Mesenchymal stem cell (in vitro differentiated cells and primary cell): ENCODE measurements at places on chromosomes 2 and 18.

- no peak overlapping the region for H3K27ac ChIP-seq
- peaks cover 3% of the 10 kb centered on the region for H3K36me3 ChIP-seq
- H3K4me3 ChIP-seq, result no peak overlapping the region
- peaks cover 7% of the 10 kb centered on the region for H3K4me1 ChIP-seq
Measured at GRCh38 chr18:23887035-23887434, 127.5 kb upstream of the TTC39C start.

GRCh38 chr2:45177870-45178269 lies 168.6 kb upstream of the SIX2 start:
- H3K4me3 ChIP-seq, result no peak overlapping the region

DNA sequence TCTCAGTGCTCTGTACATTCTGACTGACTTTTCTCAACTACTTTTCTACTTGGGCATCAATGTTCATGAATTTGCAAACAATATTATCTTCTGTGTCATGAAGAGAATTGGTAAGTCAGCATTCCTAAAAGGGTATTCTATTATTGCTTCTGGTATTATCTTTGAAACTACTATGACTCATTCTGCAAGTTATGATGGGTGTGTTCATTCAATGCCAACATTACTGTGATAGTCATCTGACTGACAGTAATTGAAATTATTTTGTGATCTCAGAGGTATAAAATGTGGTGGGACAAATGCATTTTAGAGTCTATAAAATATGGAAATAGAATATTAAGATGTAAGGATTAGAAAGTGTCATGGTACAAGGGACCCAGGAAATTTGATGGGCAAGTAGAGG lies 736.0 kb upstream of the CELF4 start:
- no peaks in the 10 kb centered on the region for H3K27me3 ChIP-seq
- H3K27ac ChIP-seq, result no peak overlapping the region
- no peaks in the 10 kb centered on the region for H3K36me3 ChIP-seq
- DNase-seq, result no peak
- no peaks in the 10 kb centered on the region for H3K4me1 ChIP-seq

DNA sequence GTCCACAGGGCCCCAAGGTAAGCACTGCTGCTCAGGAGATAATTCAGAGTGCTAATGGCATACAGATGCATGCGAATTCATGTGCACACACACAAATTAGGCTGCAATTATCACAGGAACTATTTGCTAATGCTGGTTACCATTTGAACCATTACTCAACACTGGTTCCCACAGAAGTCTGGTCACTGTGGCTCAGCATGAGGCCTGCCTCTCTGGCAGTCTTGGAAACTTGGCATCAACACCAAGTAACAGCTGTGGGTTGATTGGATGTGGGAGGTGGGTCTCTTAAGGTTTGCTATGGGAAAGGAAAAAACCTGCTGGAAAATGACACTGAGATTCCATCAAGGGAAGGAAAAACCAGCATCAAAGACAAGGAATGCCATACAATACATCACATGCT lies 105.0 kb downstream of the CELF4 start:
- H3K27me3 ChIP-seq, result peaks cover 54% of the 10 kb centered on the region
- H3K27ac ChIP-seq, result no peak overlapping the region
- H3K36me3 ChIP-seq, result no peaks in the 10 kb centered on the region
- peaks cover 2% of the 10 kb centered on the region for H3K4me1 ChIP-seq

DNA sequence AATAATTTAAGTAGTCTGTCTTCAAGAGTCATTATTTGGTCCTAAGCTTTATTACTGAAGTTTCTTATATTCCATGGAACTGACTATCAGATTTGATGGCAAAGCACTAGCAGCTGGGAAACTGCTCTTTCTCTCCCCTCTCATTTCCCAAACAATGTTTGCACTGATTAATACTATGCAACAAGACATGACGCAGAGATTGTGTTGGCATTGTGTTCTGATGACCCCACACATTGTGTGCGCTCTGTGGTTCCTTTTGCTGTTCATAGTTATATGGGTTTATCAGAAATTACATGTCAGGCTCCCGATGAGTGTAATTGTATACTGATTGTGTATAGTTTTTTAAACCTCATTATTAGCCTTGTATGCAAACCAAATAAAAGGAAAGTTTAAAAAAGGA lies 331.6 kb upstream of the FANCL start:
- no peaks in the 10 kb centered on the region for H3K4me1 ChIP-seq
- H3K27ac ChIP-seq, result no peak overlapping the region
- no peaks in the 10 kb centered on the region for H3K36me3 ChIP-seq
- H3K4me3 ChIP-seq, result no peak overlapping the region

DNA sequence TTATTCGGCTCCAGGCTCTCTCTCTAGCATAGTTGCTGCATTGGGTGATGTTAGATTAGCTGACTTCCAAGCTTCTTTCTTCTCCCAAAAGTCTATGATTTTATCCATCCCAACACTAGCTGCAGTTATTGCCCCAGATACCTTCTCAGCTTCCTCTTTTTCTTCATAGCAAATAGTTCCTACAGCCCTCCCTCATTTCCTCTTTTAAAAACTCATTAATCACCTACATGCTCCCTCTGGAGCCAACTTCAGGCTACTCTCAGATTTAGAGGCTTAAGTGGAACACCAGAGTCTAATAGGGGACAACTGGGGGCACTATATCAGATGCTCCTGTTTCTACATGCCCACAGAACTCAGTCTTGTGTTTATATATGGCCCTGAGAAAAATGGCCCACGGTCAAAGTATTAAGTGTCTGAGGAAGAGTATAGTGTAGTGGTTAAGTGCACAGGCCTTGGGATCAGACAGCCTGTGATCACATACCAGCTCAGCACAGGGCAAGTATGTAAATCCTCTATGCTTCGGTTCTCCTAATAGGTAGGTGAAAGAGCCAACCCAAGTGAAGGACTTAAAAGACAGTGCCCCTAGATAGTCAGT lies 241.9 kb upstream of the SLC14A2 start:
- H3K4me3 ChIP-seq, result no peak overlapping the region
- H3K27ac ChIP-seq, result no peak overlapping the region
- DNase-seq, result no peak
- H3K4me1 ChIP-seq, result no peaks in the 10 kb centered on the region
- H3K36me3 ChIP-seq, result no peaks in the 10 kb centered on the region
- peaks cover 10% of the 10 kb centered on the region for H3K27me3 ChIP-seq

DNA sequence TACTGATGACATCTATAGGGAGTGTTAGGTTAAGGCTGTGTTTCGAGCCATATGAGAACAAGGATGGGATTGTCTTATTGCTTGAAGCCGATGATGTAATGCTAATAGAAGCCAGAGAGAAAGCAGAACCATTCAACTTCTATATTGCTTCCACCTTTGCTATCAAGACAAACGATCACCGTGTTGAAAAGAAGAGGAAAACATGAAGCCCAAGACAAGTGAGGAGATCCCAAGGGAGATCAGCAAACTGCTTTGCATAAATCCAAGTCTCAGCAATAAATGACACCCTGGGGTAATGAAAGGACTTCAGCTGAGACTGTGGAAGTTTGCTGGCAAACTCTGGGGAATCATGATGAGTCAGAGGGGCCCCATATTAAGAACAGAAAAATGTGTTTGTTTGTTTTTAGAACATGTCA lies 206.2 kb downstream of the NCKAP5 start:
- H3K4me1 ChIP-seq, result no peaks in the 10 kb centered on the region
- H3K4me3 ChIP-seq, result no peak overlapping the region
- H3K27ac ChIP-seq, result peak overlapping the region; percentile 13
- DNase-seq, result peak; percentile 30
- H3K36me3 ChIP-seq, result no peaks in the 10 kb centered on the region

GRCh38 chr2:29322011-29322410 lies 206.8 kb downstream of the CLIP4 start:
- no peak for DNase-seq
- peaks cover 6% of the 10 kb centered on the region for H3K27me3 ChIP-seq
- no peaks in the 10 kb centered on the region for H3K4me1 ChIP-seq

GRCh38 chr18:42045346-42045745 lies 90.3 kb downstream of the PIK3C3 start:
- no peaks in the 10 kb centered on the region for H3K27me3 ChIP-seq
- peaks cover 6% of the 10 kb centered on the region for H3K4me1 ChIP-seq
- peaks cover 61% of the 10 kb centered on the region for H3K36me3 ChIP-seq

DNA sequence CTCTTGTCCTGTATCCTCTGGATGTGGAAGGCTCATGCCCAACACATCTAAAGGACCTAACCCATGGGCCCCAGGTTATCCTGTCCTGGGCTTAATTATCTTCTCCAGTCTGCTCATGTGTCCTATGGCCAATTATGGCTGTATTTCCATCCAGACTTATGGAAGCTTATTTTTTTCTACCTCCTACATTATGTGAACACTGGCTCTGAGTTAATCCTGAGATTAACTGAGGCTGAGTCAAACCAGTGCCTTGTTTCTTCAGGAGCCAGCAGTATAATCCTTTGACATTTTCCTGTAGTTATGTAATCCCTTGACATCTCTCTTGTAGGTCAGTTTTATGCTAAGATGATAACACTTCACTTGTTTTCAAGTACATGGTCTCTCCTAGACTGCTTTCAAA lies 213.6 kb downstream of the PMAIP1 start:
- H3K27ac ChIP-seq, result no peak overlapping the region
- peak; percentile 19 for DNase-seq
- no peaks in the 10 kb centered on the region for H3K4me1 ChIP-seq

DNA sequence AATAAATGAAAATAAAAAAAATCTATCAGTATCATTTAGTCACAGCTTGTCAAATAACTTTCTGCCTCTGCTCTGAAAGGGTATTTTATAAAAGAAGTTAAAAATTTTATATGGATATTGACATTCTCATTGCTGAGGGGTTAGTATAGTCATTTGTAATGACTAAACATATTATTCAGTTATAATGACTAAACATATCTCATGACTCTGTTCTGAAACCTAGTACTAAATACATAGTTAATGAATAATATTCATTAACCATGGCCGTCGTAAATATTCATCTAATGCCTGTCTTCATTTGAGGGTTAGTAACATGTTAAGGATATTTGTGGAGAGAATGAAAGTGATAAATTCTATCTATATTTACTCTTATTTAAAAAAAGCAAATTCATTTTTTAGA lies 69.1 kb upstream of the MAP4K3 start:
- no peaks in the 10 kb centered on the region for H3K27me3 ChIP-seq
- no peaks in the 10 kb centered on the region for H3K36me3 ChIP-seq
- H3K27ac ChIP-seq, result peak overlapping the region; percentile 85
- H3K4me3 ChIP-seq, result no peak overlapping the region

DNA sequence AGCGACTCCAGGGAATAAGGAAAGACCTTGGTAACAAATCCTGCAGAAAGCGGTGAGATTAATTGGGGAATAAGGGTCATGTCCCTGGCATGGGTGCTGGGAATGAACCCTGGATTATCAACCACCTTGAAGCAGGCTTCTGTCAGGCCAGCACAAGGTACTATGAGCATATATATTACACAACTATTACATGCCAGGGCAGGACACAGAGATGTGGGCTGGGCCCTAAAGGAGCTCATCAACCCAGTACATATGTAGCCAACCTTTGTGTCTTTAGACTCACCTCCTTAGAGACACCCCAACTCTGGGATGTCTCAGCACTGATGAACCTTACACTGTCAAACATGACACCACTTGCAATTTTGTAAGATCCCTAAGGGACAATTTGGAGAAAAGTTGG lies 3.4 kb downstream of the SFXN5 start:
- H3K27ac ChIP-seq, result no peak overlapping the region
- H3K4me3 ChIP-seq, result no peak overlapping the region
- no peaks in the 10 kb centered on the region for H3K36me3 ChIP-seq
- peaks cover 29% of the 10 kb centered on the region for H3K4me1 ChIP-seq
- DNase-seq, result no peak

GRCh38 chr18:39843546-39843945 lies 2111.5 kb upstream of the PIK3C3 start:
- H3K27me3 ChIP-seq, result peaks cover 4% of the 10 kb centered on the region
- H3K27ac ChIP-seq, result no peak overlapping the region
- no peak overlapping the region for H3K4me3 ChIP-seq
- DNase-seq, result no peak

- peaks cover 3% of the 10 kb centered on the region for H3K36me3 ChIP-seq
- H3K27ac ChIP-seq, result no peak overlapping the region
- no peaks in the 10 kb centered on the region for H3K4me1 ChIP-seq
Measured at GRCh38 chr18:70337139-70337972, 48.5 kb downstream of the SOCS6 start.

DNA sequence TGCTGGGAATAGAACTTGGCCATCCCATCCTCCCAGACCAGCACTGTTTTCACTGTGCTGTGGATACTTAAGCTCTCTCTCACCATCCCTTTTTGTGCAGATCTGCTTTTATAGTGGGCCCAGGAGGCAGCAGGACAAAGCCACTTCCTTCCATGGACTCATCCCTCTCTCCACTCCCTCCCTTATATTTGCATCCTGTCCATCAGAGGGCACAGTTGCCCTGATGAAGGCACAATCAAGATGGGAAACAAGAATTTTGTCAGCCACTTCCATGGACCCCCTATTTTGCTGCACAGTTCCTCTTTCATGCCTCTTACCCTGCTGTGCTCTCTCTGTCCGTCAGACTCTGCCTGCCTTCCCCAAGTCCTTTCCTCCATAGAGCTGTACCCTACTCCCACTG lies 338.7 kb downstream of the HRH4 start:
- H3K27me3 ChIP-seq, result peaks cover 38% of the 10 kb centered on the region
- no peaks in the 10 kb centered on the region for H3K36me3 ChIP-seq
- no peaks in the 10 kb centered on the region for H3K4me1 ChIP-seq
- peak; percentile 3 for DNase-seq
- no peak overlapping the region for H3K27ac ChIP-seq
- no peak overlapping the region for H3K4me3 ChIP-seq

DNA sequence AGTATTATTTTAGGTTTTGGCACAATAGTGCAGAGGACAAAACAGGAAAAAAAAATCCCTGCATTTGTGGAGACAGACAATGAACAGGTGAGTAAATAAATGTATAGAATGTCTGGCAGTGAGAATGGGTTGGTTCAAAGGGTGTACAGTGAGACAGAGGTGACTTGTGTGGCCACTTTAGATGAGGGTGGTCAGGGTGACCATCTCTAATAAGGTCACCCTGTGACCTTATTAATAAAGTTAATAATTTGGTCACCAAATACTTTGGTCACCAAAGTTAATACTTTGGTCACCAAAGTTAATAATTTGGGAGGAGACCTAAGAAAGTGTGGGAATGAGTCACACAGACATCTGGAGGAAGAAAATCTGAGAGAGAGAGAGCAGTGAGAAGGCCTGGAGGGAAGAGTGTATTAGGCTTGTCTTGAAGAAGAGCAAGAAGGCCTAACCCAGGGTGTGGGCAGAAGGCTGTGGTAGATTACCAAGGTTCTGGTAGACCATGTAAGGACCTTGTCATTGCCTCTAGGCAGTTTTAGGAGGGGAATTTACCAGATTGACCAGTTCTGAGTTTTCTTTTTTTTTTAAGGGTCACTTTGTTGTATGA lies 1368.4 kb upstream of the CELF4 start:
- H3K4me3 ChIP-seq, result no peak overlapping the region
- H3K27ac ChIP-seq, result no peak overlapping the region
- H3K27me3 ChIP-seq, result no peaks in the 10 kb centered on the region
- H3K36me3 ChIP-seq, result no peaks in the 10 kb centered on the region
- no peaks in the 10 kb centered on the region for H3K4me1 ChIP-seq
